Stimulated activated CD8-positive, alpha-beta memory T cell treated with anti-CD3 and anti-CD28 coated beads, Interleukin-15, amount 100 ng/mL, for 48 hours (primary cell): ENCODE measurements at places on chromosomes 16 and 17.
A peak's percentile ranks its signal among the peaks of the same experiment; 100 is the strongest.

- DNase-seq: no peak
Observed at GRCh38 chr16:50273888-50274325, 7.6 kb downstream of the ADCY7 start.

- DNase-seq: no peak
Observed at GRCh38 chr17:73128496-73128895, 36.0 kb upstream of the SLC39A11 start.

GRCh38 chr17:80919331-80920311, 72.0 kb upstream of the CHMP6 start:
- DNase-seq: no peak

DNA sequence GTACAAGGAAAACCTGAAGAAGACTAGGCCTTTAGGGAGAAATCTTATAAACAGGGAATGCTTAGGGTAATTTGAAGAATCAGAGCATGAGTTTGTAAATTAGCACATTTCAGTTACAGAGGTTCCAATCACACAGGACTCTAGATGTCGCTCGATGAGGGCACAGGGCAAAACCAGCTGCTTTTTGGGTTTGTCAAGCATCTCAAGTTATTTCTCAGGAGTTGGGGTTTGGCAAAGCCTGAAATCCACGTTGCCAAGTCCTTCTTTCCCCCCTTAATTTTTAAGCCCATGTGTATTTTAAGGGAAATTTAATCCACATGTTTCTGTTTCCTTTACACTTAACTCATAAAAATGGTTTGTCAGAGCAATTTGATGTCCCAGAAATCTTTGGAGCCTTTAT, 146.9 kb downstream of the ANKFN1 start:
- no peak for DNase-seq

DNA sequence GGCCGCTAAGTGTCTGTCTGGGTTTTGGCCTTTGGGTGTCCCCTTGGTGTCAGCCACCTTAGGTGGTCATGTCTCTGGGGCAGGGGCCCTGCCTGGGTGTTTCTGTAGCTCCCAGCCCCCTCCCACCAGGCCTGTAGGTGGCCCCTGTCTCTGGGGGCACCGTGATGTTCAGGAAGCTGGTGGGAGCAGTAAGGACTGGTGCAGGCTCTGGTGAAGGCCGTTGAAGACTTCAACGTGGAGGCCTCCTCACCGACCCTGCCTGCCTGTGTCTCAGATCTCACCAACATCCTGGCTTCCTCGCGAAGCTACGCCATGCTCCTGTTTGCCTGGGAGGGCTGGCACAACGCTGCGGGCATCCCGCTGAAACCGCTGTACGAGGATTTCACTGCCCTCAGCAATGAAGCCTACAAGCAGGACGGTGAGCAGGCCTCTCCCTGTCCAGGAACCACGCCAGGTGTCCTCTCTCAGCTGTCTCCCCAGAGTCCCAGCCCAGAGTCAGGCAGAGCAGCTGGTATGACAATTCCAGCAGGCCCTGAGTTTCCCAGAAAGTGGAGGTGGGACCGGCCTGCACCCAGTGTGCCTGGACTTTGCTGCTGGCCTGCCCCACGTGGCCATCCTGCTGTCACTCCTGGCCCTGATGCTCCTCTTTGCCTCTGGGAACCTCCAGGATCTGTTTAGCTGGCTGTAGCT, 2.8 kb downstream of the ACE start:
- DNase-seq: no peak

- DNase-seq: no peak
Observed at GRCh38 chr16:27980076-27980775, 83.3 kb downstream of the GSG1L start.

GRCh38 chr17:2721603-2722002, 10.0 kb upstream of the CLUH start:
- no peak for DNase-seq

GRCh38 chr16:4293181-4293716, 20.4 kb upstream of the TFAP4 start:
- no peak for DNase-seq

GRCh38 chr17:418421-418751, 65.8 kb upstream of the RPH3AL start:
- DNase-seq: peak; percentile 44

- DNase-seq: no peak
Observed at GRCh38 chr16:732936-733335, 6.0 kb downstream of the HAGHL start.

- no peak for DNase-seq
Observed at GRCh38 chr16:17196526-17196925, 274.2 kb downstream of the XYLT1 start.

GRCh38 chr17:17675925-17676534, 5.2 kb upstream of the RAI1 start:
- DNase-seq: no peak

DNA sequence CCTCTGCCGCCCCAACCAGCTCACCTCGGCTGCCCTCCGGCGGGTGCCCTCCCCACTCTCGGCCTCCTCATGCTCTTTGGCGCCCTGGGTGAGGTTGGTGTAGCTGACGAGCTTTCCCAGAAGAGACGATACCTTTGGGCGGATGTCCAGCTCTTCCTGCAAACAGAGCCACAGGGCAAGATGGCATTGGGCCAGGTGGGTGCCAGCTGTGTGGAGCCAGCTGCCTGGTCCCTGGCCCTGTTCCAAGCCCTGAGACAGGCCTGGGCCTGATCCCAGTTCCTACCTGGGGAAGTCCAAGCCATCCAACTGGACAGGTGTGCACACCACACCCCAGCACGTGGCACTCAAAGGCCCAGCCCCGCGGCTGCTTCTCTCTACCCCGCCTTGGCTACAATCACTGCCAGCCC, 6.9 kb downstream of the SLC12A4 start:
- no peak for DNase-seq

- no peak for DNase-seq
Observed at GRCh38 chr16:69490707-69491324, 66.4 kb downstream of the CYB5B start.

DNA sequence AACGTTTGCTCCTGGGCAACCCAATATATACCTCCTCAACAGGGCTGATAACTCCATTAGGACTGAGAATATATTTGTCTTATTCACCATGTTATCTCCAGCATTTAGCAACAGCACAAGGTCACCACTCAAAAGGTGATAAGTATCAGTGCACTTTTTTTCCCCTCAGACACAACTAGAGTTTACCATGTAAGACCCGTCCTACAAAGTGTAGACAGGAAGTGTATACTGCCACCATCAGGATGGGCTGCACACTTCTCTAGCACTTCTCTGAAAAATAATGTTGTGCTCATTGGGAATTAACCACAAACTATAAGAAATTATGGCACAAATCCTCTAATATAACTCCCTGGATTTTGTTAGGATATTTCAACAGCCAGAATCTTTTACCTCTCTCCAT, 5.7 kb upstream of the VAT1L start:
- no peak for DNase-seq

DNA sequence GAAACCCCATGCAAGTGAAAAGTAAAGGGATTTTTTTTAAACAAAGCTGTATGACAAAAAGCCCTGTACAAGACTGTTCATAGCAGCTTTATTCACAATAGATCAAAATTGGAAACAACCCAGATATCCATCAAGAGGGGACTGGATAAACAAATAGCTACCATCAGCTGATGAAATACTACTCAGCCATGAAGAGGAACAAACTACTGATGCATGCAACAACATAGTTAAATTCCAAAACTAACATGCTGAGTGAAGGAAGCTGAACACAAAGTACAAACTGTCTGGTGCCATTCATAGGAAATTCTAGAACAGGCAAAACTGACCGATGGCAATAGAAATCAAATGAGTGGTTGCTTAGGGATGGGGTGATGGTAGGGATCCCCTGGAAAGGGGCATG, 15.1 kb downstream of the FOXJ1 start:
- no peak for DNase-seq

GRCh38 chr17:67615011-67615561, 102.7 kb upstream of the NOL11 start:
- DNase-seq: no peak

DNA sequence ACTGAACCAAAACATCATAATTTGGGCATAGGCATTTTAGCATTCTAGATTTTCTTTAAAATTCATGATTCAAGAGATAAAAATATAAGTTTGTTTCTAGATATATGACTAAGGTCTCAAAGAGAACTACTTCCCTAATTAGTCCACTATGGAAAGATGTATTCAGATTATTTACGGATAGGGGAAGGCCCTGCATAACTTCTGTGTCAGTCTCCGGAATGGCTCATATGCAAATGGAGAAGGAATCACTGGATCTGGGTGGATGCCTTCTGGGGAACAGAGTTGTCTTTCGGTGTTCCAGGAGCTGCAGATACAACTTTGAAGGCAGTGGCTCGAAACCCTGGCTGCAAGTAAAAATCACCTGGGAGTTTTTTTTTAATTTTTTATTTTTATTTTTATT, 17.1 kb upstream of the WFIKKN2 start:
- DNase-seq: no peak

GRCh38 chr16:84237994-84238750, 1.6 kb downstream of the KCNG4 start:
- no peak for DNase-seq

- no peak for DNase-seq
Observed at GRCh38 chr17:65537845-65538674, 23.4 kb downstream of the AXIN2 start.
